Stimulated activated CD4-positive, alpha-beta T cell treated with anti-CD3 and anti-CD28 coated beads, Interleukin-2, amount 100 ng/mL, for 24 hours (primary cell): ENCODE measurements at places on chromosomes 2 and 18.

DNA sequence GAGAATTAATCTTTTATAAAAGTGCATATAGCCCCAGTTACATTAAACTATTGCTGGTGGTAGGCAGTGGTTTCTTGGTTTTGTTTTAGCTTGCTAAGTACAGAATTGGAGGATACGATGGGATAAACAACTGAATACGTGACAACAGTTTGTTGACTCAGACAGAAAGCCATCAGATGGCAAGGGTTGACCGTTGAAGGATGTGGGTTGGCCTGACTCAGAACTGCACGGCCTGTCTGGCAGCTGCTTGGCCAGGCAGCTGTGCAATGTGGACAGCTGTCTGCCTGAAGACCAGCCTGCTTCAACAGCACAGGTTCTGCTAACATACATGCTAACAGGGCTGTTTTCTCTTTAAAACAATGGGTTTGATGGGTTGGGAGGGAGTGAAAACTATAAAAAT is 46.6 kb downstream of the PRKRA start:
- no peak for DNase-seq

GRCh38 chr2:132850688-132851087 is 180.7 kb upstream of the LYPD1 start:
- DNase-seq, result no peak

- no peak for DNase-seq
Observed at GRCh38 chr2:213104092-213104902, 47.1 kb downstream of the IKZF2 start.

- DNase-seq, result no peak
Observed at GRCh38 chr18:59426855-59427254, 67.8 kb upstream of the LMAN1 start.

- no peak for DNase-seq
Observed at GRCh38 chr2:239424337-239425045, 23.7 kb upstream of the HDAC4 start.

GRCh38 chr18:48815581-48816324 is 135.0 kb downstream of the SMAD7 start:
- DNase-seq, result peak; percentile 18

- DNase-seq, result no peak
Observed at GRCh38 chr2:86520153-86520552, 43.1 kb downstream of the CHMP3 start.

- DNase-seq, result no peak
Observed at GRCh38 chr2:226973816-226974215, 138.0 kb downstream of the RHBDD1 start.

DNA sequence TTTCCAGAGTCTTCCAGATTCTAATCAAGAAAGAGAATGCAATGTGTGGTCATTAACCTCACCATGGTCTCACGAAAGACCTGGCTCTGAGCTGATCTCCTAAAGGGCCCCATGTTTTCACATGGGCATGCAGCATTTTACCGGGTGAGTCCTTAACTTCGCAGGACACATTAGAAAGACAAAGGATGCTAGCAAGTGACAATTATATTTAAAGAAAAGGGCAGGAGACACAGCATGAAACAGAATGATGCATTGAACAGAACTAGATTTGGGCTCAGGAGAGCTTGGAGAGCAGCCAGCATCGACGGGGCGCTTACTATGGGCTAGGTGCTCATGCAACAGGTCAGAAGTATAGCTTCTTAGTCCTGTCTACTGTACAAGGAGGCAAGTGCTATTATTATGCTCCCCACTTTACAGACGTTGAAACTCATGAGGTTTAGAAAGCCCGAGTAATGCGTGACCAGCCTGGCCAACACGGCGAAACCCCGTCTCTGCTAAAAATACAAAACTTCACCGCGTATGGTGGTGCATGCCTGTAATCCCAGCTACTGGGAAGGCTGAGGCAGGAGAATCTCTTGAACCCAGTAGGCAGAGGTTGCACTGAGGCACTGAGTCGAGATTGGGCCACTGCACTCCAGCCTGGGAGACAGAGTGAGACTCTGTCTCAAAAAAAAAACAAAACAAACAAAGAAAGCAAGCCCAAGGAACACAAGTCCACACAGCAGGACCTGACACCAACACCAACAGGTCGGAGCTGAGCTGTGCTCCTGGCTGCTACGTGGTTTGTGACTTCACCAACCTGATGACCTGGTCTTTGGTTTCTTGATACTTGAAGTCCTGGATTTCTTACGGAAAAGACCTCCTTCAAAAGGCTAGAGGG is 16.1 kb downstream of the MBP start:
- no peak for DNase-seq

DNA sequence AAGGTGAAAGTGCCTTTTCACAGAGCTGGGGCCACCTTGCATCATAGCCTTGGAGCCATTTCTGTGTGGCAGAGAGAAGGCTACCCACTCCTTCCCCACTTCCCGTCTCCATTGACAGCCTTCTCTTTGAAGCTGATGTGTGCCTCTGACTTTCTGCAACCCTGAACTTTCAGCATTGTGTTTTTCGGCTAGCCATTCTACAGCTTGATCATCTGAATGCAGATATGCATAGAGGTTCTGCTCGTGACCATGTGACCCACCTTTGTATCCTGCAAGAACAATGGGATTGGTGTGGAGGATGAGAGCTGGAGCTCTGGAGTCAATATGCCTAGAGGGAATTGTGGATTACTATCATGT is 69.1 kb upstream of the KCNE4 start:
- no peak for DNase-seq

- DNase-seq, result no peak
Observed at GRCh38 chr2:223625652-223626051, 23.5 kb upstream of the SCG2 start.
